ENCODE measurements at places on chromosomes 11 and 22.

DNA sequence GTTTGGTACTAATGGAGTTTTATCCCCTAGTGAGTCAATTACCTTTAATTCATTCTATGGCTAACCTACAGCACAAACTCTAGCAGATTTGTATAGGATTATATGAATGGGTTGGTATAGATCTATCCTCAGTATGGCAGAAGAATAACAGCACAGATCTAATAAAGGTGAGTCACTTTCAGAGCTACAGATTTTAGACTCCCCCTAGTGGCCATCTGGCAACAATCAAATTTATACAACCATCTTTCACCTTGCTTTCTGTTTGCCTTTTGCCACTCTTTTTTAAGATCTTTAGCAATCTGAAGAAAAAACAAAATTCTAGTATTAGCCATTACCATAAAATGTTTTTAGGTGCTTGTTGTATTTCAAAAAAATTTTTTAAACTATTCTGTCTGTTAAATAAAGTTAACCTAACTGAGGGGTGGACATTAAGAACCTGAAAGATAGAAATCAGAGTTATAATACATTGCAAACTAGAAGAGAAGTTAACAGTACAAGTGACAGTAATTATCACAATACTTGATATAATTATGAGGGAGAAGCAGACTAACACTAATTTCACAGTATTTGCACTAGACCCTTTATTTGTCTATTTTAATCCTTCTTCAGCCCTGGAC lies 25.8 kb downstream of the DDIAS start:
- DNase-seq, result peak; percentile 51

DNA sequence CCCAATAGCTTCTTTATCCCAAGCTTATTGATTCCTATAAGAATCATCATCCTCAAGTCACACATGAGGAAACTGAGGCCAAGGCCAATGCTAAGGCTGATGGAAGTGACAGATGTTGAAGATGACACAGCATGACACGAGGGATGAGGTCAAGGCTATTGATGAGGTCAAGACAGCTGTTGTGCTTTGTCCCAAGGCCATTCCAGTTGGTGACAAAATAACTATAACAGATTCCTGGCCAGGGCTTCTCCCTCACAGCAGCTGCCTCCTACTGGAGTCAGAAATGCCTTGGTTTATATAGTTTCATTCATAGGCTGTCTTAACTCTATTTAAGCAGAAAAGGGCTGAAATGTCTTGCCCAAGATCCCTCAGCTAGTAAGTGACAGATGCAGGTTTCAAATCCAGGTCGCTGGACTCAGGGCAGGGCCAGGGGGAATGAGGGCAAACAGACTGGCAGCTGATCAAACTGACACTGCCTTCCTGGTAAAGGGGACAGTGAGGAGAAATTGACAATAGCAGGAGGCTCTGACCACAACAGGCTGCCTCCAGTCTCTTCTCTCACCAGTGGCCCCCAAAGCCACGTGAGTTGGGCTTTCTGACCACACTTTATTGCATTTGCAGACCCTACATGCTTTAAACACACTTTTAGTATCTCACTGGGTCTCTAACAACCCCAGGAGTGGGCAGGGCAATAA lies 16.5 kb downstream of the MIF start:
- no peak for DNase-seq

DNA sequence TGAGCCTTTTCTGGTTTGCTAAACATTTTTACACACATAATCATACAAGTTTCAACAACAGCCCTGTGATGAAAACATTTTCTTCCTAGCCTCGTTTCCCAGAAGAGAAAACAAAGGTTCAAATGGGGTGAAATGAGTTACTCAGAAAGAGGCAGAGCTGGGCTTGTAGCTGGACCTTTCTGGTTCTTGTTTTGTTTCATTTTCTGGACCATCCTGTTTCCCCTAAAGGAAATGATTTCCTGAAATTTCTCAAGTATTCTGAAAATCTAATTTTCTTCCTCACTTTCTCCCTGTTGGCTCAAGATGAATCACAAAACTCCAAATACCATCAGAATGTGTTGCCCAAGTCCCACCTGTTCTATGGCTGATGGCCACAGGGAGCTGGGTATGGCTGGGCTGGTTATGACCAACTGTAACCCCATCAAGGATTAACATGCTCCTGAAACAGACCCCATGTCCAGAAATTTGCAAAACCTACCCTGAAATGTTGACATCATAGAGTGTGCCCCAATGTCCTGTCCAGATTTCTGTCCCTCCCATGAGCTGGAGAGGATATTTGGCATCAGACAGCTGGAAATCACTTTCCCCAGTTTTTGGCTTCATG lies 6.7 kb upstream of the APOL4 start:
- no peak for DNase-seq

DNA sequence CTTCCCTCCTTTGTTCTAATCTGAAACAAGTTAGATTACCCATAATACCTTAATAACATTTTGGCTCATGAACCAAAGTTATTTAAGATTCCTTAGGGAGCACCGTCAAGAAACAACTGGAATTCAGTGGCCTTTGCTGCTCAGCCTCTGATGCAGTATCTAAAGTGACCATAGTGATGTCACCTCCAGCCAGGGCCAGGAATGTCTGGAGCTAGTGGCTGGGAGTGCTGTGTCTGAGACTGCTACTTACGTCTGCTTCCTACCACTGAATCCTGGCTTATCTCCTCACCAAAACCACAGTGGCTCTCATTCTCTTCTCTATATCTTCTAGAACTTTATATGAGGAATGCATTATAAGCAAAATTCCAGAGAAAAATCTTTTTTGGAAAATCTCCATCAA lies 658.0 kb downstream of the DLG2 start:
- no peak for DNase-seq

DNA sequence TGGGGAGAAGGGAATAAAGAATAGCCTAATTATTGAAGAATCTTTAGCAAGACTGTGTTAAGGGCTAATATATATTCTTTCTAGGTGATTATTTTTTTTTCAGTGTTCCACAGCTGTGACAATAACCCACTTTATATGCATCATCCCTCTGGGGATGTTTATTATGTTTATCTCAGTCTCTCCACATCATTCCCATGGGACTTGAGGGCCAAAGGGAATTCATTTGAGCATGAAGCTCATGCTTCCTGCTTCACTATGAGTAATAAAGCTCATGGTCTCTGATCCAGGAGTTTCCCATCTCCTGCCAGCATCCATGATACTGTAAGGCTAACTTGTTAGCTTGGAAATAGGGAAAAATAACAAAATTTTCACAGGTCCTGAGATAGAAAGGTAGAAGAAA lies 1888.4 kb downstream of the LRRC4C start:
- DNase-seq, result no peak

- no peak for DNase-seq
Measured at GRCh38 chr11:123694551-123694950, 40.1 kb upstream of the SCN3B start.

GRCh38 chr11:1628506-1629325 lies 859 bp upstream of the KRTAP5-5 start:
- DNase-seq, result peak; percentile 89

GRCh38 chr11:107655602-107656001 lies 56.3 kb downstream of the SLN start:
- no peak for DNase-seq

- DNase-seq, result no peak
Measured at GRCh38 chr11:9148035-9148434, 56.6 kb upstream of the SCUBE2 start.

DNA sequence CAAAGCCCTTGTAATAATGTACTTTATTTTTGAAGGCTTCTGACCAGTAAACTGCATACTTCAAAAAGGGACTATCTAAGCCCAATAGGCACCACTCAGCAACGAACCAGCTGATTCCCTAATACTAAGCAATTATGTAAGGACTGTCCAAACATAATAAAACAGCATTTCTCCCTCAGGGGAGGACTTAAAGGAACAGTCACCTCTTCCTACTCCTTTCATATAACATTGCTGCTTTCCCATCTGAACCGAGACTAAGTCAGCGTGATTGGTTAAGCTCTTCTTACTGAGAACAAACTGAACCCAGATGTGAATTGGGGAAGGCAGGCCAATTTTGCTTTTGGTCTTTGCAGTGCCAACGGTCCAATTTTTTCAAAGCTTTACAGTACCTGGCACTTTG lies 420.0 kb downstream of the METTL15 start:
- no peak for DNase-seq

DNA sequence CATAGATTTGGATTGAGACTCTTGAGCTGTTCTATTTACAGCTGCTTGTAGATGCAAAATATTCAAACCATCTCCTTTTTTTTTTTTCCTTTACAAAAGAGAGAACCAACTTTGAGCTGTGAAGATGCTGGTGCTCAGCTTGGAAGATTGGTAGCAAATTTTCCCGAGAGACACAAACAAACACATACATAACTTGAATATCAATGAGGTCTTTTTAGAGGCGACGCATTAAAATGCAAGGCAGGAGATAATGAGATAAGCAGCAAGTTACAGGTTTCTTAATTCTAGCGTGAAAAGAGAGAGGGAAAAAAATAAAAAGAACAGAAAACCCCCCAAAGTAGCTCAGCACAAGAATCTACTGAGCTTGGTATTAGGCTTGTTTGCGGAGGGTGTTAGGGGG lies 247.0 kb upstream of the SORL1-AS1 start:
- no peak for DNase-seq

GRCh38 chr11:97683733-97684132 lies 1293.9 kb downstream of the JRKL start:
- peak; percentile 10 for DNase-seq
